ENCODE measurements at places on chromosomes 12 and 14.

DNA sequence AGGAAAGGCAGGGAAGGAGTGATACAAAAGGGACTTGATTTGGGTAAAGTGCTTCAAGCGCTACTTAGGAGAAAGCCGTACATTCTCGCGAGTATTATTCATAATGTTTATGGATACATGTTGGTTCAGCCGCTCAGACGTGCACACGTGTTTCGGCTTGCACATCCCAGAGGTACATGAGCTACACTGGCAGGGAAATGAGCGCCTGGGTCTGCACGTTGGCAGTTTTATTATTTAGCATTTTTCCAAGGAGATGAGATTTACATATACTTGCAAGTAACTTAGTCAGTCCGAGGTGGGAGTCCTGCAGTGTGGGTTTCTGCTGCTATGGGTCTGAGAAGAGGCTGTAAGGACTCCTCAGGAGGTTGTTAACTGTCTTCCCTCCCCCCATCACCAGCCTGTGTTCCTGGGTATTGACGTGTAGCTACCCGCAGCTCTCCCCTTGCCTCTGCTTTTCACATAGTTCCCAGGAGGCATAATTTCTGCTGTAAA lies 1.5 kb downstream of the PRKCH start:
- no peak for DNase-seq

DNA sequence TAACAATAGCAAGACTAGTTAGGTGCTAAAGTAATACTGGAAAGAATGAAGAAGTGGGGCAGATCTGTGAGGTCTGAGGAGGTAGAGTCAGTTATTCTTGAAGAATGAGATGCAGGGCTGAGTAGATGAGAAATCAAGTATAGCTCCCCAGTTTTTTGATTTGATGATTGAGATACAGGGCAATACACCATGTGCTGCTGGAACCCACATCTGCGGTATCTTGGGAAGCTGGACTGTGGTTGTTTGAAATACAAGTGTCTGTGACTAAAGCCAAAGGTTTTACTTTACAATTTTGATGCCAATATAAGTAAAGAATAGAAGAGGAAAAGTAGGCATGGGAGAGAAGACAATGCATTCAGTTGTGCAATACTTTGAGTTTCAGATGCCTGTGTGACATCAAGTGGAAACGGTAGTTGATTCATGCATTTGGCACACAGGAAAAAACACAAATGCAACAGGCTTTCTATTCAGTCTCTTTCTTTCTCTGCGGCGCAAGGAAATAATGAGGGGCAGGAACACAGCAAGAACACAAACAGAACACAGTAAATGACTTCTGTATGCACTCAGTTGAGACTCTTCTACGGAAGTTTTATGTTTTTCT lies 190.2 kb upstream of the SLC38A2 start:
- no peak for DNase-seq

GRCh38 chr14:75835737-75836136 lies 146.1 kb downstream of the TGFB3 start:
- DNase-seq: no peak

DNA sequence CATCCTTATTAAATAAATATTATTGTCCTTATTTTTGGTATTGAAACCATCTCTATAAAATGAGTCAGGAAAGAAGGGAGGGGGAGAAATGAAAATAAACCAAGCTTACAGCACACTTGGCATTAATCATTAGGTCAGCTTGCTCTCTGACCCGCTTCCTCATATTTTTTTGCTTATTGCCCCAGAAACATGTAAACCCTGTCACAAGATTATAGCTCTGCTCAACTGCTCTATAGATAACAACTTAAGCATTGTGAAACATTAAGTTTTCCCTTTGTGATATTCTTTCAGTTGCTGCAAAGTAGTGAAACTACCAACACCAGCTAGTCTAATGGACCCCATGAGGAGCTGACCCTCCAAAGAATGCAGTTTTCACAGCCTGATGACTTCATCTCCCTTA lies 819.5 kb downstream of the SLC16A7 start:
- no peak for DNase-seq

GRCh38 chr12:44287545-44287944 lies 451.7 kb downstream of the TMEM117 start:
- DNase-seq: no peak

GRCh38 chr14:61188196-61188595 lies 92.9 kb downstream of the TMEM30B start:
- DNase-seq: no peak

DNA sequence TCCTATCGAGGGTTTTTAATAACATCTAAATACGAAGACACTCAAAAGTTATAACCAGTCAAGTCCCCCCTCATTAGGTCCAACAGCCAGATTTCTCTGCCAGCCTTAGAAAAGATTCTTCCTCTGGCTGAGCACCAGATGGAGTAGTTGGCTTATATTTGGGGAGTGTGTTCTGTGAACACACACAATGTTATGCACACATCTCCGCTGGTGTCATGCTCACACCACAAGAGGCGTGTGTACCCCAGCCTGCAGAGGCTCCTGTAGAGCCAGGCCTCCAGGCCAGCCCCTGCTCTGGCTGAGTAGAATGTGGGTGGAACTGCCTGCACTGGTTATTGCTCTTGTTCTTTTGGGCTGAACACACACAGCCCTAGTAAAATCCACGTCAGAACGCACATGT lies 64.0 kb downstream of the PIWIL1 start:
- no peak for DNase-seq

DNA sequence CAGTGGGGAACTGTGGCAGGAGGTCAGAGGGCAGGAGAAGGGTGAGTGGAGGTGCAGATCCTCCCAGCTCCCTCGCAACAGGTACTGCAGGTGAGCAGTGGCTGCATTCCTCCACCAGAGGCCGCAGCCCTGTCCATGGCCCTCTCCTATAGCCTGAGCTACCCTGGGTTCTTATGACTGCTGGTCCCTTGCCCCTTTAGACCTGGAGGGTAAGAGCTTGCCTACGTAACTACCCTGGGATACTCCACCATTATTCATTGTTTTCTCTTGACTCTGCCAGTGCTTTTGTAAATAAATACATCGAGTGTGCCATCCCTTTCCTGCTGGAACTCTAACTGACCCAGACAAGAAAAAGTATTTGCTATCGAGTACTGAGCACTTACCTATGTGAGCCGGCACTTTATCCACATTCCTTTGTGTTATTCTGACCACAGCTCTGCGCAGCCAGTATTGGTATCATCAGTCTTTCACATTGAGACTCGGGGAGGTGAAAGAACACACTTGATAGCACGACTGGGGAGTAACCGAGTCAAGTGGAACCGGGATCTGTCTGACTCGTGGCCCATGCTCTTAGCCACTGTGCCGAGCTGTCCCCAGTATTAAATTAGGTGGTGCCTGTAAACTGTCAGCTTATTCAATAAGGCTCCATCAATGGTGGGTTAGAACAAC lies 38.5 kb downstream of the LTBP2 start:
- DNase-seq: no peak
